Activated CD4-positive, alpha-beta memory T cell treated with anti-CD3 and anti-CD28 coated beads, Interleukin-2, amount 10 ng/mL, durations not matched to agents 7 days and 5 days (primary cell): ENCODE measurements at places on chromosomes 16 and 17. TPM values are rescaled to one million over a fixed set of nuclear protein-coding genes. Genes with fewer than 3 reads are reported as not detected.

OR1F1 gene
- total RNA-seq = not detected

SEC14L5 gene
- not detected for total RNA-seq

NPIPB6 gene
- total RNA-seq = 1.5 TPM

CASKIN2 gene
- 1.5 TPM for total RNA-seq

TMC8 gene
- 316 TPM for total RNA-seq

DRC3 gene
- not detected for total RNA-seq

HOXB5 gene
- not detected for total RNA-seq

KRTAP4-9 gene
- not detected for total RNA-seq

ZNF423 gene
- not detected for total RNA-seq

DNA sequence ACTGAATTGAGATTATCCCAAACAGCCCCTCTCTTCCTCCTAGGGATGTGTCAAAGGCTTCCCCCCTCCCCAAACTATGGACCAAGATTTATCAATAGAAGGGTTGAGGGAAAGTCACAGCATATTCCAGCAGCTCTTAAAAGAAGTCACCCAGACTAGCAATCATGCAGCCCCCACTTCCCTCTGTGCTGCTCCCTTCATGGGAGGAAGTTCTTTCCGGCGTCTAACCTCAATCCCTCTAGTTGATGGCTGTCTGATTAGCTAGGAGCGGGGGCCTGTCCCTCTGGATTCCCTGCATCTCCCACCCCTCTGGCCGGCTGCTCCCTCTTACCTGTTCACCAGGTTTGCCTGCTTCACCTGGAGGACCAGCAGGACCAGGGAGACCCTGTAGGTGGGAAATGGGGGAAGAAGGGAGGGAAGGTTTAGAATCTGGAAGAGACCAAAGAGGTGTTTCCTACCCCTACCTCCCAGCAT is 9.2 kb downstream of the COL1A1 start:
- no peaks in the 10 kb centered on the region for H3K36me3 ChIP-seq
- no peak overlapping the region for H3K27ac ChIP-seq
- H3K4me1 ChIP-seq = no peaks in the 10 kb centered on the region
- no peak for DNase-seq
- no peak overlapping the region for H3K4me3 ChIP-seq

DNA sequence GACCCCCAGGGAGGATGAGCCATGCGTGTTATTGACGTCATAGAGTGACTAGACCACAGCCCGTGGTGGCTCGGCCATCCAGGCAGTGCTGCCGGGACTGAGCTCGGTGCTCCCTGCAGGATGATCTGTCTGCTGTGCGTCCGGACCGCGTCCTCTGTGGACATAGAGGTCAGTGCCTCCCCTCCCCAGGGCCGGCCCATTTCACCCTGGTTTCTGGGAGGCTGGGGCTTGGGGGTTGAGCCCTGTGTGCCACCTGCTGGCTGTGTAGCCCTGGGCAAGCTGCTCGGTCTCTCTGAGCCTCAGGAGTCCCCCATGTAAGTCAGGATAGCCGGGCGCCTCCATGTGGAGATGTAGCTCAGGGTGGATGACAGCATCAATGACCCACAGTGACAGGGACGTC is 8.3 kb downstream of the TSC2 start:
- DNase-seq = no peak
- H3K27me3 ChIP-seq = no peaks in the 10 kb centered on the region
- H3K4me3 ChIP-seq = no peak overlapping the region
- no peak overlapping the region for H3K27ac ChIP-seq
- no peaks in the 10 kb centered on the region for H3K4me1 ChIP-seq

- H3K27ac ChIP-seq = no peak overlapping the region
- H3K4me3 ChIP-seq = no peak overlapping the region
- peaks cover 20% of the 10 kb centered on the region for H3K36me3 ChIP-seq
- no peaks in the 10 kb centered on the region for H3K27me3 ChIP-seq
Measured at GRCh38 chr17:28738680-28739384, 5.0 kb upstream of the TRAF4 start.

- DNase-seq = no peak
- no peak overlapping the region for H3K27ac ChIP-seq
- H3K27me3 ChIP-seq = peaks cover 4% of the 10 kb centered on the region
- H3K4me1 ChIP-seq = peaks cover 10% of the 10 kb centered on the region
Measured at GRCh38 chr17:74836691-74837467, 22.8 kb downstream of the GRIN2C start.

DNA sequence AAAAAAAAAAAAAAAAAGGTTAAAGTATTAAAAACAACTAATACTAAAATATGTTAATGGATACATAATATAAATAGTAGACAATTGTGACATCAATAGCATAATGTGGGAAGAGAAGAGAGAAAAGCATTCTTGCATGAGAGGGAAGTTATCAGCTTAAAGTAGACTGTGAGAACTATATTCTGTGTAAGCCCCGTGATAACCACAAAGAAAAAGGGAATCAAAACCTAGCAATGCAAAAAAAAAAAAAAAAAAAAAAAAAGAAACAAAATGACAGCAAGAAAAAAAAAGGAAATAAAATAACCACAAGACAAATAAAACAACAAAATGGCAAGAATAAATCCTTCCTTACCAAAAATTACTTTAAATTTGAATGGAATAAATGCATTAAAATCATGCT is 39.8 kb upstream of the MYLK3 start:
- peaks cover 3% of the 10 kb centered on the region for H3K27me3 ChIP-seq
- H3K4me3 ChIP-seq = no peak overlapping the region
- H3K4me1 ChIP-seq = peaks cover 42% of the 10 kb centered on the region
- no peak overlapping the region for H3K27ac ChIP-seq

GRCh38 chr16:68660359-68660795 is 15.3 kb downstream of the CDH3 start:
- no peak for DNase-seq
- H3K27ac ChIP-seq = no peak overlapping the region
- H3K4me1 ChIP-seq = peaks cover 2% of the 10 kb centered on the region

DNA sequence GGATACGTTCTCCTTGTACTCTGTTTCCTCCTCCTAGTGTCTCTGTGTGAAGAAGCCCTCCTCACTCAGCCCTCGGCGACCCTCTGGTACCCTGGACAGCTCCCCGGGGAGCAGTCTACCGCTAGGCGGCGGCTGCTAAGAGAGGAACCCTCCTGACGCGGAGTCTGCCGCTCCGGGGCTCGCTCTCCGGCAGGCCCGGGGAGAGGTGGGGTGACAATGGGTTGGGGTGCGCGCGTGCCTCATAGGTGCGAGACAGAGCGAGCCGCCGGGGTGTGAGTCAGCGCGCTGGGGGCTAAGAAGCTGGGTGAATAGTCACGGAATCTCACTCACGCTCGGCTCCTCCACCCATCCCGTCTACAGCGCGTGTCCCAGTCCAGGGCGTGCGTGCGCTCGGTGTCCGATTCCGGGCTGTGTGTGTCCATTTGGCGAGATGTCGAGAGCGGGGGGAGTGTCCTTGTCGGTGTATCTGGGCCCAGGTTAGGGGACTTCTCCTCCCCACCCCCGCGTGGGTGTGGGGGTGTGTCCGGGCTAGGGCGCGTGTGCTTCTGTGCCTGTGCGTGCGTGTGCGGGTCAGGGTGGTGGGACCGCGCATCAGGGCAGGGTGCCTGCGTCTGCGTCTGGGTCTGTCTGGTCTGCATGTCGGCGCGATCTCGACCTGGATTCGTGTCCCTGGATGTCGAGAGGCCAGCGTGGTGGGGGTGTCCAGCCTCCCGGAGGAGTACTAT is 577 bp upstream of the HS3ST2 start:
- H3K27ac ChIP-seq = no peak overlapping the region
- no peak overlapping the region for H3K4me3 ChIP-seq
- DNase-seq = no peak
- H3K36me3 ChIP-seq = peaks cover 2% of the 10 kb centered on the region

GRCh38 chr16:84090211-84090610 is 26.5 kb downstream of the MBTPS1 start:
- no peaks in the 10 kb centered on the region for H3K27me3 ChIP-seq
- H3K4me3 ChIP-seq = no peak overlapping the region
- peaks cover 69% of the 10 kb centered on the region for H3K36me3 ChIP-seq

DNA sequence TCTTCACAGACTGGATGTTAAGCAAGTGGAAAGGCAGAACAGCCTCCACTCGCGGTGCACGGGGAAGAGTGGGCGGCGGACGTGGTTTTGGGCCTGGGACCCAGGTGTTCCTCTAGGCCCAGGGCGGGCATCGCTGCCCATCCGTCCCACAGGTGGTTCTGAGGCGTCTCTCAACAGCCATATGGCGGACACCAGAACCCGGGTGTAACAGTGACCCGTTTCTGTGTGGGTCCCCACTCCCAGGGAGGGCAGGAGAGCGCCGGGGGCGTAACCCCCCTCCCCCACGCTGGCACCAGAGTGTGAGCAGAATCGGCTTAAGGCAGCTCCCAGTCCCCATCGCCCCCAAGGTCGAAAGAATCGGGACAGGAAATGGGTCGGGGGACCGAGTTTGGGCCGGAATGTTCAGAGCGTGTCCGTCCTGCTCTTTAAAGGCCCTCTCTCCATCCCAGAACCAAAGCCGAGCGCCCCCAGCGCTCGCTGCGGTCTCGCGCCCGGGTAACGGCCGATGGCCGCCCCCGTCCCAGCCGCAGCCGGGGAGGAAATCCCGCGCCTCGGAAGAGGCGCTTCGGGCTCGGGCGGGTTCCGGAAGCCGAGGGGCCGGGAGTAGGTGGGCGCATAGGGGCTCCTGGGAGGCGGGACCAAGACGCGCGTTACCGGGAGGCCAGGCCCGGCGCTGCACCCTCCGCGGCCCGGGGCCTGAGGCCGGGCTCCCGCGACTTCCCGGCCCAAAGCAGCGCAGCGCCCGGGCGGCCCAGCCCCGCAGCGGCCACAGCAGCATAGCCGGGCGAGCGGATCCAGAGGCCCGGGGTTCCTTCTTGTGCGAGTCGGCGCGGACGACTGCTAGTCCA is at the start of gene TK2:
TSS of gene TK2 (minus strand) at position 839 of the 848 bp plus-strand sequence. CDS start at position 778, 61 bp downstream.
- H3K36me3 ChIP-seq = peaks cover 30% of the 10 kb centered on the region
- peaks cover 57% of the 10 kb centered on the region for H3K4me1 ChIP-seq
- peak within 1 kb of the TSS; percentile 98 for H3K4me3 ChIP-seq
- peak within 1 kb of the TSS; percentile 91 for H3K27ac ChIP-seq

DNA sequence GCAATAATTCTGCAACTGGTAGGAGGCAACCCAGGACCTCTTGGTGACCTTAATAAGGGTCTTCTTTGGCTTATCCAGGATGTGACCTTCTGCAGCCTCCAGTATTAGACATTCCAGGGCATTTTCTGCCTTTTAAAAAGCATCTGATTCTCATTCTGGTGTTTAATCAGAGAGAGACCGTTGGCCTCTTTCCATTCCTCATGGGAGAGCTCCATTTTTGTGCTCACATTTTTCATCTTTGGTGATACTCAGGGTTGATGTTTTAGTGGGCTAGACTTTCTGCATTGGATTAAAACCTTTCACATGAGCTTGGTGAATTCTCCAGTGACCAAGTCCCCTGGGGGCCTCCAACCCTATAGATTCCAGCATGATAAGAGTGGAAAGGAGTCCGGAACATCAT is 150.2 kb upstream of the CACNG5 start:
- peaks cover 29% of the 10 kb centered on the region for H3K36me3 ChIP-seq
- H3K4me3 ChIP-seq = no peak overlapping the region
- peak; percentile 2 for DNase-seq
- H3K4me1 ChIP-seq = peaks cover 5% of the 10 kb centered on the region
- no peak overlapping the region for H3K27ac ChIP-seq
